Stomach (tissue), 19 donors: ENCODE measurements at places on chromosomes 1 and 21. TPM values are rescaled to one million over a fixed set of nuclear protein-coding genes. Genes with fewer than 3 reads are reported as not detected.

The SYDE2 gene
- polyA plus RNA-seq = 0.75 TPM

The EDN2 gene
- polyA plus RNA-seq = 2.5 TPM

The FCRLB gene
- not detected for polyA plus RNA-seq

The TSPEAR gene
- 0.05 TPM for polyA plus RNA-seq

The HENMT1 gene
- polyA plus RNA-seq = 2.9 TPM

The COL16A1 gene
- 19.8 TPM for polyA plus RNA-seq

The PIGR gene
- polyA plus RNA-seq = 150 TPM

The RNU1-2 gene
- not detected for polyA plus RNA-seq

The ADCY10 gene
- polyA plus RNA-seq = not detected

The AMY1C gene
- not detected for polyA plus RNA-seq

The NPHS2 gene
- polyA plus RNA-seq = not detected

The MEX3A gene
- polyA plus RNA-seq = not detected

The CYP4Z1 gene
- polyA plus RNA-seq = not detected

The CHI3L2 gene
- 2.3 TPM for polyA plus RNA-seq

The B3GALT2 gene
- polyA plus RNA-seq = 1.4 TPM

The NFIA gene
- polyA plus RNA-seq = 9.6 TPM

The KIF14 gene
- 0.63 TPM for polyA plus RNA-seq

The SLC35D1 gene
- 1.7 TPM for polyA plus RNA-seq

The INSRR gene
- 0.75 TPM for polyA plus RNA-seq

The ATP5PB gene
- polyA plus RNA-seq = 373 TPM

The KIRREL1 gene
- 2.8 TPM for polyA plus RNA-seq

The SNX7 gene
- polyA plus RNA-seq = 11.1 TPM

The ZBTB8A gene
- polyA plus RNA-seq = 1.6 TPM

The TLCD4 gene
- polyA plus RNA-seq = 1.6 TPM

The OR11L1 gene
- polyA plus RNA-seq = not detected

The OR2T11 gene
- polyA plus RNA-seq = not detected

The IFT25 gene
- polyA plus RNA-seq = 38.2 TPM

The PIK3R3 gene
- 3.4 TPM for polyA plus RNA-seq

The NR0B2 gene
- 10.7 TPM for polyA plus RNA-seq

The CYP2J2 gene
- polyA plus RNA-seq = 2.7 TPM

The DNAI4 gene
- 0.44 TPM for polyA plus RNA-seq

The SMCP gene
- polyA plus RNA-seq = not detected

The LMOD1 gene
- 117 TPM for polyA plus RNA-seq

The LRRC71 gene
- 0.61 TPM for polyA plus RNA-seq

The CTBS gene
- polyA plus RNA-seq = 5.1 TPM

The HAPLN2 gene
- polyA plus RNA-seq = not detected

The TIE1 gene
- 5.8 TPM for polyA plus RNA-seq

The FCGR1A gene
- 3.9 TPM for polyA plus RNA-seq

The GUCA2A gene
- not detected for polyA plus RNA-seq

The LRRC38 gene
- polyA plus RNA-seq = not detected

The LCE1D gene
- not detected for polyA plus RNA-seq

The ARHGAP29 gene
- 5.4 TPM for polyA plus RNA-seq

The TCHHL1 gene
- polyA plus RNA-seq = not detected

The RGS13 gene
- polyA plus RNA-seq = 2.6 TPM

The UBE2U gene
- polyA plus RNA-seq = not detected

The ZBTB8B gene
- polyA plus RNA-seq = not detected

The CREG1 gene
- polyA plus RNA-seq = 44.6 TPM

The PLA2G5 gene
- polyA plus RNA-seq = 0.92 TPM

The GPR25 gene
- polyA plus RNA-seq = 0.75 TPM

The MEGF6 gene
- polyA plus RNA-seq = 11.3 TPM

The HSD11B1 gene
- 4.7 TPM for polyA plus RNA-seq
